NCI-H2171 (cell line): ENCODE measurements at places on chromosomes 7 and 10.

DNA sequence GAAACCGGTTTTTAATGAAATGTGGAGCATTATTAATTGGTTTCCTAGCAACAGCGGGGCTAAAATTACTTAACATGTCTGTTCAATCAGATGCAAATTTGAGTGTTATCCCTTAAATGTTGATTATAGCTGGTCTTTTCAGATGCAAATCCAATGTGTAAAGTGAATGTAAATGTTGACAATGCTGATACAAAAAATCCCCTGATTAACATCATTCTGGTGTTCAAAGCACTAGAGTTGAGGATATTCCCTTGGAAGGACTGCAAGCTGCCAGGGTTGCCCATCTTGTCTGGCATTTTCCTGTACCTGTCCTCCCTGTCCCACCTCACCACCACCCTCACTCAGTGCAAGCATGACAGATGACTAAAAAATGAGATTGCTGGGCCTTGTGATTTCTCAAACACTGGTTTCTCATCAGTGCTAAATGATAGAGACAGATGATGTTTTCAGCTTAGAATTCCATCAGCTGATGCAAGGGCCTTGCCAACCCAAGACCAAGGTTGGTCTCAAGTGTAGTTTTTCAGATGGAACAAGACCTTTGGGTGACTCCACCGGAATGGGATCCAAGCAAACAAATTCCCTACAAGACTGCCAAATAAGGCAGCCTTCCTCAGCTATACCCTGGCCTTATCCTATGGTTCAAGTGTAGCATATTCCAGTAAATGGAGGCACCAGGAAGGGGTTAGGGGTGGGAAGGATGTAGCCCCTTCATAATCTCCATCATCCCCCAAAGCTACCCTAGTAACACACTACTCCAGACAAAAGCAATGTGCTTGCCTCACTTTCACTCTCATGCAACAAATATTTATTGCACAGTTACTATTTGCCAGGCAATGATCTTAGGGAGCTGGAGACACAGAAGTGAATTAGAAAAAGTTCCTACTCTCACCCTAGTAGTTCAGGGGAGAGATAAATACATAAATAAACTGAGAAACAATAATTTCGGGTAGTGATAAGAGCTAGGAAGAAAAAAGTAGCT is 54.9 kb downstream of the JAZF1 start:
- DNase-seq = no peak

- no peak for DNase-seq
Measured at GRCh38 chr7:130369831-130370550, 10.3 kb upstream of the CPA1 start.

GRCh38 chr10:119222537-119222936 is 15.2 kb downstream of the GRK5 start:
- no peak for DNase-seq

DNA sequence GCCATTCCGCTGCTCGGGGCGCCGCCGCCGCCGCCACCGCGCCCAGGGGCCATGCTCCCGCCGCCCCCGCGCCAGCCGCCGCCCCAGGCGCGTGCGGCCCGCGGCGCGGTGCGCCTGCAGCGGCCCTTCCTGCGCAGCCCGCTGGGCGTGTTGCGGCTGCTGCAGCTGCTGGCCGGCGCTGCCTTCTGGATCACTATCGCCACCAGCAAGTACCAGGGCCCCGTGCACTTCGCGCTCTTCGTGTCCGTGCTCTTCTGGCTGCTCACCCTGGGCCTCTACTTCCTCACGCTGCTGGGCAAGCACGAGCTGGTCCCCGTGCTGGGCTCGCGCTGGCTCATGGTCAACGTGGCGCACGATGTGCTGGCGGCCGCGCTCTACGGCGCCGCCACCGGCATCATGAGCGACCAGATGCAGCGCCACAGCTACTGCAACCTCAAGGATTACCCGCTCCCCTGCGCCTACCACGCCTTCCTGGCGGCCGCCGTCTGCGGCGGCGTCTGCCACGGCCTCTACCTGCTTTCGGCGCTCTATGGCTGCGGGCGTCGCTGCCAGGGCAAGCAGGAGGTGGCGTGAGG is 383 bp downstream of the MARVELD1 start:
- no peak for DNase-seq

DNA sequence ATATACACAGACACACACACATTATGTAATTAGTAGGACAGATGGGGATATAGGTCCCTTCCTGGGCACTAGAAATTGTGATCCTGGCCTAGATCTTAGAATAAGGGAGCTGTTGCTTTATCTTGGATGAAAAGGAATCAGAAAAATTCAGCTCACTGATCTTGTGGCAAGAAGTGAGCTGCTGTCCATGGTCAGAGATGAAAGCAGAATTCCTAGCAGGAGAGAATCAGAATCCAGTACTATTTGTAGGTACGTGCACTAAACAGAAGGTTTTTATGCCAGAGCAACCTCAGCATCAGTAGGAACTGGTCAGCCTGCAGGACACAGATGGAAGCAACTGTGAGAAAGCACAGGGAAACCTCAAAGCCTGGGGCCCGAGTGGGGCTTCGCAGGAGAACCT is 549.2 kb upstream of the POM121L12 start:
- no peak for DNase-seq

DNA sequence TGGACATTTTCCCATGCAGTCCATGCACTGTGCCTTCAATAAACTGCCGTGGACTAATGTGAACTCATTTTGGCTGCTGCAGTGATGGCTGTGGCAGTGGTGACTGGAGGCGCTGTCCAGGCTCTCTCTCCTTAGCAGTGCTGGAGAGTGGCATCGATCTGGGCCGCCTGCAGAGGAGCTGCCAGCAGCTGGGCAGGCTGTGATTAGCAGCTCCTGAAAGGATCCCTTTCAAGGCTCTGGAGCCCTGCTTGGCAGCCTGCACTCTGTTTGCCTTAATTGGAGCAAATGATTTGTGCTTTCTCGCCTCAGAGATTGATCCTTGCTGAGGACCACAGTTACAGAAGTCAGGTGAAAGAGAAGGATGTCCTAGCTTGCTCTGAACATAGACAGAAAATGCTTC is 130.1 kb upstream of the VWC2 start:
- DNase-seq = no peak

DNA sequence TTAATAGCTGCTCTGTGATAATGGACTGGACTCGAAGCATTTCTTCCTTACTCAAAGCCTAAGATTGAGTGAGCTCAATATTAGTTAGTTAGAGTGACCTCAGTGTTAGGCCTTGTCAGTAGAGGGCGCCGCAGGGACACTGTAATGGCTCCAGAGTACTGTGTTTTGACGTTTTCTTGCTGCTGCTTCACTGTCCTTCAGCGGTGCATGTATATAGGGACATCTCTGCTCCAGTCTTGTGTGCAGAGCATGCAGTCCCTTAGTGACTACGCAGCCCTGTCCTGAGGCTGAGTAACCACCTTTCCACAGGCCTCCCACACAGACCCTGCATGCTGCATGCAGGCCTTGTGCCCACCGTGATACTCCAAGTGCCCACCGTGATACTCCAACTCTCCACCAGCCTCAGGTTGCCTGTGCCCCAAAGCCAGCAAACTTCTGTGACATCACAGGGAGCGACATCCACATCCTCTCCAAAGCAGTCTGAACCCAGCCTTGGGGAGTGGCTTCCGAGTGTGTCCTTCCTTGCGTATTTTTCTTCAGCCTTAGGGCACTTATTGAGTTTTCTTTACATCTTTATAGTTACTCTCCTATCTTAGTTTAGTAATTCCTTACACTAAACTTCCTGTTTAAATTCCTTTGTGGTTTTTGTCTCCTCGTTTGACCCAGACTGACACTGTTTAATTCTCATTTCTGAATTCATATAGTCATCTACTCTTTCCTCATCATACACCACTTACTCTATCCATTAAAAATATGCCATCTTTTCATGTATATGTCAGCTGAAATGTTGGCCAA is 118.2 kb downstream of the JAZF1 start:
- DNase-seq = peak; percentile 46

DNA sequence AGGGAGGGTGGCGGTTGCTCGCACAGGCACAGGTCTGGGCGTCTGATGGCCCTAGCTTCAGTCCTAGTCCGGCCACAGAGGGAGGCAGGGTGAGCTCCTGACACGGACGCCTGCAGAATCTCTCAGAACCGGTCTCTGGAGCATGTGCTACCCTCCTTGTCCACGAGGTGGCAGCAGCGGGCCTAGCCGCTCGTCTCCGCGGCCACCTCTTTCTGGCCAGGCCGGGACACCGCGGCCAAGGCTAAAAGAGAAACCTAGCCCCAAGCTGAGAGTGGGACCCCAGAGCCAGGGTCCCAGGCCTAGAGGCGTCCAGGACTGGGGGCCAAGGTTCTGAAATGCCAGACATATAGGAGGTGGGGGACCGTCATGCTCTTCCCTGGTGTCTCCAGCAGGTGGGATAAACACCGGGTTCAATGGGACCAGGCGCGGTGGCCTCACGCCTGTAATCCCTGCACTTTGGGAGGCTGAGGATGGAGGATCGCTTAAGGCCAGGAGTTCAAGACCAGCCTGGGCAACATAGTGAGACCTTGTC is 3.2 kb upstream of the LAT2 start:
- peak; percentile 29 for DNase-seq
